ENCODE measurements at places on chromosomes 7 and 10.

DNA sequence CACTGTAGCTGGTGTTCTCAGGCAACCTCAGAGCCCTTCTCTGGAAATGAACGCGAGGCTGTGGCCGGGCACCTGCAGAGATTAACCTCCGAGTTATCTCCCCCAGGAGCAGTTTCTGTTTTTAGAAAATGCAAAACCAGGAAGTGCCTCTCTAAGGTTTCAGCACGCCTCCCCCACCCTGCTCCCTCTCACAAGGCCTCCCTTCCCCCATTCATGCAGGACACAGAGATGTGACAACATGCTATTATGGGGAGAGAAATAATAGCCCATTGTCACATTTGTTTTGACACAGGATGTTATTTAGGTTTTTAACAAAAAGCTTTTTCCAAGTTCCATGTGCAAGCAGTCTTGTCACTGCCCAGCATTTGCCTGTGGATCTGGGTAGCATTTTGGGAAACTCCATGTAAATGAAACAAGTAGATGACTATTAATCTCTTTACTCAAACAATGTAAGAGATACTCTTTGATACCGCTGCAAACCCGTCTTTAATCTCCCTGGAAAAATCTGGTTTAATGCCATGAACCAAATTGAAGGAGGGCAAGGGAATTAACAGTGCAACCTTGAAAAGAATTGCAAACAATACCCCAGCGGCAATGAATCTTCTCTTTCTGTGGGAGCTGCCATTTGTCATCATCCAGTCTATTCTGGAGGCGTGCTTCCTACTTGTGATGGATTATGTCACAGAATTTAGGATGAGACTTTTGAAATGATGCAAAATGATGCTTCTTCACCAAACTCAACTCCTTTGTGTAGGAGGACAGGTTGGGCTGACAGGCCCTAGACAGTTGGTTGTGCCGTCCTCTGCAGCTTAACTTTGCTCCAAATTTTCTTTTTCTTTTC lies 86.5 kb upstream of the NMT2 start:
- peak; percentile 55 for DNase-seq

GRCh38 chr10:60135020-60135419 lies 228.7 kb upstream of the CCDC6 start:
- no peak for DNase-seq

DNA sequence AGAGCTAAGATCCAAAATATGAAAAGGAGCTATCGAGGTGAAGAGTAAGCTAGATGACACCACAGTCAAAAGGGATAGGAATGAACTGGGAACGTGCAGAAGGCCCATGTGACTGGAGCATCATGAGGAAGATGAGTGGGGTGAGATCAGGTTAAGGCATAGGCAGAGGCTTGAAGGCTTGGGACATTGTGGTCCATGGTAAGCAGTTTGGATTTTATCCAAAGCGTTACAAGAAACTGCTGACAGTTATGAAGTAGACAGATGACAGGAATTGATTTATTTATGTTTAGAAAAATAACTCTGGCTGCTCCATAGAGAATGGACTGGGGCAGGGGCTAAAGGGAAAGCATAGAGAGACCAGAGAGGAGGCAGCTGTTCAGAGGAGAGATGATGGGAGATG lies 18.1 kb upstream of the PANK1 start:
- DNase-seq, result no peak

GRCh38 chr10:110411047-110411410 lies 86.7 kb upstream of the DUSP5 start:
- DNase-seq, result no peak

DNA sequence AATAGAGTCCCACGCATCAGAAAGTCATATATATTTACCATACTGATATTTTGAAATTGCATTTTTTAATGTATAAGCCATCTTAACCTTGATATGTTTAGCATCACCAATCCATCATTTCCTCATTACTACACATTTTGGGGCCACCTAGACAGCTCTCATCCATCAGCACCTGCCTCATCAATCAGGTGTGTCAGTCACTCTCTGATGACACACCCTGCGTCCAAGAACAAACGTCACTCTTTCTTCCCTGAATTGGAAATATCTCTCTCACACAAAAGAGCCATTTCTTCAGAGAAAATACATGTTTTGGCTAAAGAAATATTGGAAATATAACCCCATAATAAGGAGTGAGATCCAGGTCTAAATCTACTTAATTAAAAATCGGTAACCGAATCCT lies 38.9 kb upstream of the RSU1 start:
- DNase-seq, result no peak

DNA sequence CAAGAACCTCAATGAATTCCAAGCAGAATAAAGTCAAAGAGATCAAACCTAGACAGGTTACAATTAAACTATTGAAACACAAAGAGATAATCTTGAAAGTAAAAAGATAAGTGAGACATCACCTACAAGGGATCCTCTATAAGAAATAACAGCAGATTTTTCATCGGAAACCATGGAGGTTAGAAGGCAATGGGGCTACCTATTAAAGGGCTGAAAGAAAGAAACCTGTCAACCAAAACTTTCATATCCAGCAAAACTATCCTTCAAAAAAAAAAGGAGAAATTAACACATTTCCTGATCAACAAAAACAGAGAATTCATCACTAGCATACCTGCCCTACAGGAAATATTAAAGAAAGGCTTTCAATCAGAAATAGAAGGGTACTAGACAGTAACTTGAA lies 244.9 kb downstream of the ARHGAP12 start:
- no peak for DNase-seq

DNA sequence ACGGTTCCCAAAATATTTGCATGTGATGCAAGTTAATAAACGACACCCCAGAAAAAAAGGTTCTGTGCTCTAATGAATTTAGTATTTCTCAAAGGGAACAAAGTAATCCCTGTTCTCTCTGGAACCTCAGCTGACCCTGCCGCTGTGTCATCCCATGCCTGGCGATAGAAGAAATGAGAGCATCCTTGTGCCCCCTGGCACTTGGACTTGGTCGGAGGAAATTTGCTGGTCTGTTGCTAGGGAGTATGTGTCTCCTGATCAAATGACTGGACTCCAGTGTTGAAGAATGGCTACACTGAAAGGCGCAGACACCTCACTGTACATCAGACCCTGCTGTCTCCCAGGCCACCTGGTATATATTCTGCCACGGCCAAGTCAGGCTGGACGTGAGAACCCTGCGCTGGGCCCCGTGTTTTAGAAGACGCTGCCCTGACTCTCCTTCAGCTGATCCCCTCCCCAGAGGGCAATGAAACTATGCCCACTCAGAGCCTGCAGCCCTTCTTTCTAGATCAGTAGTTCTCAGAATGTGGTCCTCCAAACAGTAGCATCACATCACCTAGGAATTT lies 67.2 kb downstream of the THNSL1 start:
- DNase-seq, result no peak

GRCh38 chr10:69180525-69181204 lies 631 bp downstream of the SUPV3L1 start:
- DNase-seq, result no peak
